Ureter (tissue), 1 donor: ENCODE measurements at places on chromosomes 13 and 19. TPM values are rescaled to one million over a fixed set of nuclear protein-coding genes. Genes with fewer than 3 reads are reported as not detected.
A peak's percentile ranks its signal among the peaks of the same experiment; 100 is the strongest.

DNA sequence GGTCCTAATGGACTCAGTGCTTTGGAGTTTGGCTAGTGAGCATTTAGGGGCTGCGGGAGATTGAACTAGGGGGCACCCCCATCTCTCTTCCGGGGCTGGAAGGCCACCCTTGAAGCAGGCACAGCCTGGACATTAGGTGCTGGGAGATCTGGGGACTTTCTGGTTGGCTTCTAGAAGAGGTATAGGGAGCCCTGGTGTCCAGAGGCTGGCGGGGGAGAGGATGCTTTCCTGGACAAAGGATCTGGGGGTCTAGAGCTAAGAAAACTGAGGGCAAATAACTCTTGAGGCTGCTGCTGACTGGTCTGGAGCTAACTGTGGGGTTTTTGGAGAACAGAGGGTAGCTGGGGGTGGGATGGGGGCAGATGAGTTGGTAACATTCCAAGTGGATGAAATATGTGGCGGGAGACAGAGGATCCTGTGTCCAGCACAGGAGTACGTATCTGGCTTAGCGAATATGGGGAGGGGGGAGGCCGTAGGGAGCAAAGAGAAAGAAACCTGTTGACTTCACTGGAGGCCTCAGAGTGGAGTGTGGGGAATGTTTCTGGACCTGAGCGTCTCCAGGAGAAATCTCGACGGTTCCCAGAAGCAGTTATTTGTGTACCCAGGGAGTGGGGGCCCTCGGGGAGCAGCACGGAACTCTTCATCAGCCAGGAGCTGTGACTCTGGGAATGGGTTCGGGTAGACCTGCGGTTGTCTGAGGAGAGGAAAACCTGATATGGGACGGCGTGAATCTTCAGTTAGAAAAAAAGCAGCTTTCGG lies 1.4 kb downstream of the HNRNPUL1 start:
- DNase-seq = no peak

GRCh38 chr13:28421676-28422410 lies 73.1 kb downstream of the FLT1 start:
- DNase-seq = no peak

GRCh38 chr19:11138601-11139300 lies 16.8 kb downstream of the SPC24 start:
- DNase-seq = peak; percentile 74

DNA sequence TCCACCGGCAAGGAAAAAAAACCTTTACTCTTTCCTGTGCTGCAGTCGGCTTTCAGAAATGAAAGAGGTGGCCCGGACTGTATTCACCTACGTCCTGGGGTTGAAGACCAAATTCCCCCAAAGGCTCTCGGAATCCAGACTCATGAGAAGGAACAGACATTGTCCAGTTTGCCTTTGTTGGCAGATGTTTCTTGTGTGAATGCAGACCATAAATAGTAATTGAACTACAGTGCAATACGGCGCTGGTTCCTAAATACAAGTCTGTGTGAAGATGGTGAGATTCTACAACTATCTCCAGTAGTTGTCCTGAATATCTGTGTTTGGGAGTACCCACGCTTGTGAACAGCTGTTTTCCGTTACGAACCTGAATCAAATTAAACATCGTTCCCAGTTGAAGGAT lies 11.2 kb upstream of the PTOV1 start:
- no peak for DNase-seq

DNA sequence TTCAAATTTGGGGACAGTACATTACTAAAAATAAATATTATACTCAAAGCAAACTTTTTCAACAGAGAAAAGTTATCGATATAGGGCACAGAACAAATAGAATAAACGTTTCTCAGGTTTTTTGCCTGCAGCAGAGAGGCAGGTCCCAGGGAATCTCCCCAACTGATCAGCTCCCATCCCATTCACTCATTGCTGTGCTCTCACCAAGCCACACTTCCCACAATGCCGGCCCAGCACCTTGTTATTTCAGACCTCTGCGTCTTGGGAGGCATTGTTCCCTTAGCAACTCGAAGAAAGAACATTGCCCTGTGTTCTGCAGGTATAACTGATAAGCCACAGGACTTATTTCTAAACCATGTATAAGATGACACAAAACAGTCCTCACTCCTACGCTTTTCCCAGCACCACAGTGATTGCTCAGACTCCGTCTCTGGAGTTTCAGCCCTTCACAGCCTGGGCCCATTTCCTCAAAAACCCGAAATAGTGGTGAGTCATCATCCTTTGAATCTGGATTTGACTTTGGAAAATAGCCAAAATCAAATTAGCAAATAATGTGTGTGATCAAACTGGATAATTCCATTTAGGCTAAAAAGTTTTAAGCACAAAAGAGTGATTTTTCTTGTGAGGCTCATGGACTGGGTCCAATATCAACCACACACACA lies 100.4 kb downstream of the DCLK1 start:
- no peak for DNase-seq

DNA sequence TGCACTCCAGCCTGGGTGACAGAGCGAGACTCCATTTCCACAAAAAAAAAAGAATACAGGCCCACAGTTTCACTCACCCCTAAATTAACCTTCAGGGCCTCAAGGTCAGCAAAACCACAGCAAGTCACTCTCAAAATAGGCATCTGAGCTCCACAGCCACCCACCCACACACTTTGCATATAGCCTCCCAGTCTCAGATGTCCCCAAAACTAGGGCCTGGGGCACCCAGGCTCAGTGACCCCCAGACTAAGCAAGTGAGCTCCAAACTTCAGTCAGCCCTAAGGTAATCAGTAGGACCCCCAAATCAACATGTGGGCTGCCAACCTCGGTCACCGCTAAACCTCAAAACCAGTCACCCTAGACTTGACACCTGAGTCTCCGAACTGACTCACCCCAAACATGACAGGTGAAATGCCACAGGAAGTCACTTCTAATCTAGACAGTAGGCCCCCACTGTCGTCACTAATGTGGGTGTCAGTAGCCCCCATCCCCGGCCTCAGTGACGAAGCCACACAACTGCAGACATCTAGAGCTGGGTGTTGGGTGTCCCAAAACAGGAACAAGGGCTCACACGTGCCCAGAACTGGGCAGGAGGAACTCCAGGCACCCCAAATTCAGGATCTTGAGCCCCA lies 13.9 kb downstream of the RABAC1 start:
- no peak for DNase-seq

- DNase-seq = no peak
Observed at GRCh38 chr13:28958018-28958417, 137.9 kb downstream of the MTUS2 start.

Gene IRGC
- total RNA-seq = not detected

Gene CDX2
- total RNA-seq = not detected

Gene MEIOSIN
- total RNA-seq = not detected
